ENCODE measurements at places on chromosomes 12 and 14.

DNA sequence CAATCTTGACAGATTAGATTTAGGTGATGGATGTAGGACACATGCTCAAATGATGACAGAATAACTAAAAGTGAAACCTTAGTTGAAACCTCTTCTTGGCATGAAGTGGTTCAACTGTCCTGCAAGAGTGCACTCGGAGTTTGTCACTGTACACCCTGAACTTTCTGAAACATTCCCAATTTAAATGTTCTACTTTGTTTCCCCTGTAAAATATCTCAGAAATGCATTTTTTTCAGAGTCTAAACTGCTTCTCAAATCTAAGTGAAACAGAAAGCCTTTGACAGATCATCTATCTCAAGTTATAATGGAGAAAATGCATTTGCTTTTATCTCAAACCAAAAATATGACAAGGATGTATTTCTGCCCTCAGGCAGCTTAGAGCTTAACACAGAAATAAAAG is 66.0 kb downstream of the BHLHE41 start:
- no peak for DNase-seq

GRCh38 chr12:45256721-45257120 is 40.8 kb downstream of the ANO6 start:
- no peak for DNase-seq

DNA sequence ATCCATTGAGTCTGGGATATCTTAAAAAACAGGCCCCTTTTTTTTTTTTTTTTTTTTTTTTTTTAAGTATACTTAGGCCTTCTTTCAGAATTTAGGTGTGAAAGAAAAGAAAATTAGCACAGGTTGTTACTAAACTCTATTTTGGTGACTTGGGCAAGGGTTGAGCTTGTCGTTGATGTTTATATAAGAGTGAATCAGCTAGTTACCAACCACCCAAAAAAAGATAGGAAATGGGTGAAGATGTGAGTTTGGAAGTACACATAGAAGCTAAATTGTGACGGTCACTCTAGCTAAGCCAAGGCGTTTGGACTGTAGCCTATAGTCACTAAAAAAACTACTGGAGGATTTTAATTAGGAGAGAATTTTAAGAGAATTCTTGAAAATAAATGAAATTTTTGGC is 1247.2 kb downstream of the AACS start:
- no peak for DNase-seq

GRCh38 chr12:13104409-13104808 is 942 bp upstream of the GSG1 start:
- no peak for DNase-seq

- peak; percentile 36 for DNase-seq
Measured at GRCh38 chr12:6323340-6323994, 13.0 kb downstream of the PLEKHG6 start.

GRCh38 chr14:53151523-53152183 is 1.5 kb downstream of the DDHD1 start:
- peak; percentile 47 for DNase-seq

GRCh38 chr14:100474196-100474595 is 113.0 kb downstream of the BEGAIN start:
- no peak for DNase-seq

GRCh38 chr12:47231456-47231855 is 151.7 kb upstream of the AMIGO2 start:
- DNase-seq = no peak

DNA sequence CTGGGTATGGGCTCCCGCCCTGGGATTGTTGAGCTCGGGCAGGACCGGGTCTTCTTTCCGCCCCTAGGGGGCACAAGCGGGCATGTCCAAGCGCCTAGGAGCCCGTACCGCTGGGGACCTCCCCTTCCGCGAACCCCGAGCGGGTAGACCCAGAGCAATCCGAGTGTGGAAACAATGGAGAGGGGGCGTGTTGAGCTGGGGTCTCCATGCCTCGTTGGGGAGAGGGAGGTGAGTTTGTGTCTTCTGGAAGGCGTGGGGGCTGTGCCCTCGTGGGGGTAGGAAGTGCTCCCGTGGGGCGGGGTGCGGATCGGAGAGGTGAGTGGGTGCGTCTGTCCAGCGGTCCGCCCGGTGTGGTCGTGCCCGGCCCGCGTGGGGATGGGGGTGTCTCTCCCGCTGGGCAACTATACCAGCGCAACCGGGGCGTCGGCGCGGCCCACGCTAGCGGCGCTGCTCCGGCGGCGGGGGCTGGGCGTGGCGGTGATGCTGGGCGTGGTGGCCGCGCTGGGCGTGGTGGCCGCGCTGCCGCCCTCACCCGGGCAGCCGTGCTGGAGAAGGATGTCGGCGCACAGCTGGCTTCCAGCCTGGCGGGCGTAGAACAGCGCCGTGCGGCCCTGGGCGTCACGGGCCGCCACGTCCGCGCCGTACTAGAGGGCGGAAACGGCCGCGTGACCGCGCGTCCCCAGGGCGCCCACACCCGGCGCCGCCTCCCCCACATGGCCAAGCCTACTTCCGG is 12.2 kb downstream of the AGAP2 start:
- peak; percentile 35 for DNase-seq

- no peak for DNase-seq
Measured at GRCh38 chr12:116273813-116274550, 3.5 kb downstream of the MED13L start.

GRCh38 chr12:104506676-104507401 is 50.1 kb downstream of the CHST11 start:
- DNase-seq = no peak

DNA sequence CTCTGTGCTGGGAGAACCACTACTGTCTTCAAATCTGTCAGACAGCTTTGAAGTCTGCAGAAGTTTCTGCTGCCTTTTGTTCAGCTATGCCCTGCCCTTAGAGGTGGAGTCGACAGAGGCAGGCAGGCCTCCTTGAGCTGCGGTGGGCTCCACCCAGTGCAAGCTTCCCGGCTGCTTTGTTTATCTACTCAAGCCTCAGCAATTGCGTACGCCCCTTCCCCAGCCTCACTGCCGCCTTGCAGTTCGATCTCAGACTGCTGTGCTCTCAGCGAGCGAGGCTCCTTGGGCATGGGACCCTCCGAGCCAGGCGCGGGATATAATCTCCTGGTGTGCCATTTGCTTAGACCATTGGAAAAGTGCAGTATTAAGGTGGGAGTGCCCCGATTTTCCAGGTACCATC is 25.1 kb upstream of the KLRB1 start:
- no peak for DNase-seq

GRCh38 chr14:30869551-30870155 is 4.7 kb upstream of the COCH start:
- no peak for DNase-seq

DNA sequence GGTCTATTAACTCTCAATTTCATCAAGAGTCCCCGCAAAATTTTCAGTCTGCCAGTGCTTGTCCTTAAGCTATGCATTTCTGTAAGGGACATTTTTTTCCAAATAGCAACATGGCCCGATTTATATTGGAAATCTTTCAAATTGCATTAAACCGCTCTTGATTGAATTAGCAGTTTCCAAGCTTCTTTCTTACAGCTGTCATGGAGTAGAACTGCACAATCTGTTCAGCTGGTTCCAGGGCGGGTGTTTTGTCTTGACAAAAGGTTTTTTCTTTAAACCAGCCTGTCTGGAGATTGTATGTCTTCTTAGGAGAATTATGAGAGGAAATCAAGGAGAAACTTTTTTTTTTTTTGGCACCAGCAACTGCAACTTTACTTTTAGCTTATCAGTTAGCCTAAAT is 185.8 kb downstream of the ALG10B start:
- no peak for DNase-seq

DNA sequence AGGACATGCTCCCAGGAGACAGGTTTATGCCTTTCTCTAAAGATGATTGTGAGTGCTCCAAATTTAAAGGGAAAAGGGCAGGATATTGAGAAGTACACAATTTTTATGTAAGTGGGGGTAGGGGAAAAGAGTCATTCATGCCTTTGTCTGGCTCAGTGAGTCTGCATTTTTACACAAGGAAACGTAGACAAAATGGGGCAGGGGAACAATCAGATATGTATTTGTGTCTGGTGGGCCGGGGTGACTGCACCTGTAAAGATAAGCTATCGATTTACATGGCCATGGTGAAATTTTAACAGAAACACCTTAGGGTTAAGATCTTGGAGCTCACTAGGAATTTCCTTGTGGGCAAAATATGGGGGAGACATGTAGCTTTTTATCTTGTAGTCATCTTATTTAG is 123.6 kb downstream of the VRK1 start:
- DNase-seq = no peak

- no peak for DNase-seq
Measured at GRCh38 chr14:66085665-66086064, 400.5 kb upstream of the CCDC196 start.

DNA sequence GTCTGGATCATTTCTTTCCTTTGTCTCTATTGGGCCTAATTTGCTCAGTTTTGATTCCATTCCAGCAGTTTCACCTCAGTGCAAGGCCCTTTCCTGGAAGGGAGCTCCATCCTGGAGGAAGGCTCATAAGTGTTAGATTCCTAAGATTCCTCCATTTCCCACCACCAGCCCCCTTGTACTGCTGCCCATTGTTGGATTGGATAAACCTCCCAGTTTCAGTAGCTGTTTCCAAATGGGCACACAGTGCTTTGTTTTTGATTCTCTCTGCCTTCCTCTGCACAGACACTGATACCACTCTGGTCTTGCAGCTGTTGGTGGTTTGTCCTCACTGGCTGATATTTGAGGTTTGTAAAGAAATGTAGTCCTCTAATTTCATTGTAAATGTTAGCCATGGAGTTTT is 158.9 kb downstream of the SLC15A5 start:
- no peak for DNase-seq

GRCh38 chr14:30069536-30069935 is 141.9 kb upstream of the PRKD1 start:
- DNase-seq = no peak

- DNase-seq = peak; percentile 12
Measured at GRCh38 chr14:87745507-87746118, 247.4 kb downstream of the GALC start.

DNA sequence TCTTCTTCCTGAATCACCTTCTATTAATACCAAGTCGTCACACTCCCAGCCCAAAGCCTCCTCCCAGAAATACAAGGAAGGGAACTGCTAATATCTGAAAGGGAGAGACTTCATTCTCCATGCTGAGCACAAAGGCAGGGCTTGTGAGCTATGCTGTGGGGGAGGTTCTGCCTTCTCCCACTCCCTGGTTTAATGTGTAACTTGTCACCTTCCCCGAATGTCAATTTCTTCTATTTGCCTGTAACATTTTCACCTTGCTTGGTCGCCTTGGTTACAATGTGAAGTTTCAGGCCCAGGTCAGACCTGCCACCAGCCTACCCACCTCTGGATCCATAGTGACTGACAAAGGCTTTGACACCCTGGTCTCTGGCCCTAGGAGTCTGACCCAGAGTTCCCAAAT is 82.0 kb upstream of the ESRRB start:
- no peak for DNase-seq

DNA sequence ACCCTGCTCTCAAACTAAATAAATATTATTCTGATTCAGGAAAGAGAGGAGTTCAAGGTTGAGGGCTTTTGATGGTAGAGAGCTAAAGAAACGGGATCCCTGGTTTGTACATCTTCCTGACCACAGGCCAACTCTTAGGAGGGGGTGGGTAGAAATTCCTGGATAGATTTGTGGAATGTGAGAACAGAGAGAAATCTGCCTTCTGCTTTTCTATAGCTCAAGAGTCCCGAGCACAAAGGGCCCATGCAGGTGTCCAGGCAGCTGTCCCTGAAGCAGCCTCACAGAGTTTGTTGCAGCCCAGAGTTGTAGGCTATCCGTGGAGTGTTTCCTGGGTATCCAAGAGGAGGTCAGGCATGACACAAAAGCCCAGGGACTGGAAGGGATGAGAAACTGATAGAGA is 198.6 kb downstream of the BCAT1 start:
- no peak for DNase-seq

- no peak for DNase-seq
Measured at GRCh38 chr12:60349232-60349978, 753.6 kb downstream of the SLC16A7 start.

- DNase-seq = no peak
Measured at GRCh38 chr14:70934502-70935134, 27.4 kb downstream of the PCNX1 start.

GRCh38 chr14:77474479-77475177 is 16.7 kb downstream of the AHSA1 start:
- DNase-seq = no peak

GRCh38 chr14:106562451-106562850 is 1036.1 kb downstream of the TMEM121 start:
- no peak for DNase-seq

DNA sequence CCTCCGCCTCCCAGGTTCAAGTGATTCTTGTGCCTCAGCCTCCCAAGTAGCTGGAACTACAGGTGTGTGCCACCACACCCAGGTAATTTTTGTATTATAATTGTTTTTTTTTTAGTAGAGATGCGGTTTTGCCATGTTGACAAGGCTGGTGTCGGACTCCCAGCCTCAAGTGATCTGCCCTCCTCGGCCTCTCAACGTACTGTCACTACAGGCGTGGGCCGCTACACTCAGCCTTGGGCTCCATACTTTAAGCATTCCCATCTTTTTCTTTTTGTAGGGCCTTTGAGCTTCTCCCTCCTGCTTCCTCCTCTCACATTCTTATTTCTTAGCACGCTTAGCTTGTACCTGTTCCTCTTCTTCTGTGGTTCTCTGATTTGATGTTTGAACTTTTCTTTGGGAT is 62.8 kb downstream of the SERPINA3 start:
- no peak for DNase-seq

DNA sequence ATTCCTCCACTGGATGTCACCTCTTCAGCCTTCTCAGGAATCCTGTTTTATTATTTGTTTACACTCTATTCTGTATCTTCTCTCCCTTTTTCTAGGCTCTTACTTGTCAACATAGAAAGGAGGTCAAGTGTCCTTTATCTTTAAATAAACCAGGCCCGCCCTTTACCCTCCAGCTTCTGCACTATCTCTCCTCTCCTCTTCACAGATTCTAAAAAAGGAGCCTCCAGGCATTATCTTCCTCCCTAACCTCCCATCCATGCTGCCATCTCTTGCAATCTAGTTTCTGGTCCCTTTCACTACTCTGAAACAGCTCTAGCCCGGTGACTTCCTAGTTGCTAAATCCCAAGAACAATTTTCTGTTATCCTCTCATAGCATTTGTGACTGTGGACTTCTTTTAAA is 24.1 kb upstream of the ARID2 start:
- no peak for DNase-seq

- no peak for DNase-seq
Measured at GRCh38 chr12:94173660-94174265, 25.4 kb downstream of the PLXNC1 start.
